ENCODE measurements at places on chromosomes 2 and 18.
A peak's percentile ranks its signal among the peaks of the same experiment; 100 is the strongest.

GRCh38 chr2:96389736-96390135 is 54.2 kb downstream of the NCAPH start:
- DNase-seq: no peak

DNA sequence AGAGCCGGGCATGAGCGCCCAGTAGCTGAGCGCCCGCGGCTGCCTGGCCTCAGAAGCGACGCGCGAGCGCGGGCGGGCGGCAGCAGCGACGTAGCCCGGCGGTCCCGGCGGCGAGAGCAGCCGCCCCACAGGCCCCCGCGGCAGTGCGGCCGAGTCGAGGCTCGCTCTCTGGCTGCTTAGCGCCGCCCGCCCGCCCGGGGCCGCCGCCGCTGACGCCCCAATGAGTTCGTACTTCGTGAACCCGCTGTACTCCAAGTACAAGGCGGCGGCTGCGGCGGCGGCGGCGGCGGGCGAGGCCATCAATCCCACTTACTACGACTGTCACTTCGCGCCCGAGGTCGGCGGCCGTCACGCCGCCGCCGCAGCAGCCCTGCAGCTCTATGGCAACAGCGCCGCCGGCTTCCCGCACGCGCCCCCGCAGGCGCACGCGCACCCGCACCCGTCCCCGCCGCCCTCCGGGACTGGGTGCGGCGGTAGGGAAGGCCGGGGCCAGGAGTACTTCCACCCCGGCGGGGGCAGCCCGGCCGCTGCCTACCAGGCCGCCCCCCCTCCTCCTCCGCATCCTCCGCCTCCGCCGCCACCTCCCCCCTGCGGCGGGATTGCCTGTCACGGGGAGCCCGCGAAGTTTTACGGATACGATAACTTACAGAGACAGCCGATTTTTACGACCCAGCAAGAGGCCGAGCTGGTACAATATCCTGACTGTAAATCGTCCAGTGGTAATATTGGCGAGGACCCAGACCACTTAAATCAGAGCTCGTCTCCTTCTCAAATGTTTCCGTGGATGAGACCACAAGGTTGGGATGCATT is 847 bp downstream of the HOXD8 start:
- no peak for DNase-seq

GRCh38 chr2:106531676-106532214 is 44.6 kb downstream of the CD8B2 start:
- DNase-seq: no peak

- DNase-seq: no peak
These were observed 762 bp upstream of the SPOPL start for GRCh38 chr2:138500592-138501424.

GRCh38 chr2:234703258-234703657 is 206.4 kb upstream of the ARL4C start:
- DNase-seq: no peak

GRCh38 chr2:73091164-73091563 is 19.7 kb upstream of the SFXN5 start:
- DNase-seq: no peak

GRCh38 chr2:239268082-239268481 is 132.7 kb downstream of the HDAC4 start:
- DNase-seq: no peak

DNA sequence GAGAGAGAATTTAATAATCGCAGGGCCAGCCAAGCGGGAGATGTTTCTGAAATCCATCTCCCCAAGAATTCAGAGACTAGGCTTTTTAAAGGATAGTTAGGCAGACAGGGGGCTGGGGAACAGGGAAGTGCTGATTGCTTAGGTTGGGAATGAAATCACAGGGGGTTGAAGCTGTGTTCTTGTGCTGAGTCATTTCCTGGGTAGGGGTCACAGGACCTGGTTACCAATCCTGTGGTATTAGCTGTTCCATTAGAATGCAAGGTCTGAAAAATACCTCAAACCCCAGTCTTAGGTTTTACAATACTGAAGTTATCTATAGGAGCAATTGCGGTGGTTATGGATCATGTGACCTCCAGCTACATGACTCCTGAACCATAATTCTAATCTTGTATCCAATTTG is 4.6 kb downstream of the SP140 start:
- DNase-seq: peak; percentile 12

GRCh38 chr18:79852561-79853302 is 55.0 kb downstream of the KCNG2 start:
- DNase-seq: no peak

- DNase-seq: peak; percentile 24
These were observed 84.2 kb upstream of the OTOS start for GRCh38 chr2:240224676-240225075.

GRCh38 chr2:127079358-127079920 is 27.5 kb downstream of the BIN1 start:
- DNase-seq: no peak

DNA sequence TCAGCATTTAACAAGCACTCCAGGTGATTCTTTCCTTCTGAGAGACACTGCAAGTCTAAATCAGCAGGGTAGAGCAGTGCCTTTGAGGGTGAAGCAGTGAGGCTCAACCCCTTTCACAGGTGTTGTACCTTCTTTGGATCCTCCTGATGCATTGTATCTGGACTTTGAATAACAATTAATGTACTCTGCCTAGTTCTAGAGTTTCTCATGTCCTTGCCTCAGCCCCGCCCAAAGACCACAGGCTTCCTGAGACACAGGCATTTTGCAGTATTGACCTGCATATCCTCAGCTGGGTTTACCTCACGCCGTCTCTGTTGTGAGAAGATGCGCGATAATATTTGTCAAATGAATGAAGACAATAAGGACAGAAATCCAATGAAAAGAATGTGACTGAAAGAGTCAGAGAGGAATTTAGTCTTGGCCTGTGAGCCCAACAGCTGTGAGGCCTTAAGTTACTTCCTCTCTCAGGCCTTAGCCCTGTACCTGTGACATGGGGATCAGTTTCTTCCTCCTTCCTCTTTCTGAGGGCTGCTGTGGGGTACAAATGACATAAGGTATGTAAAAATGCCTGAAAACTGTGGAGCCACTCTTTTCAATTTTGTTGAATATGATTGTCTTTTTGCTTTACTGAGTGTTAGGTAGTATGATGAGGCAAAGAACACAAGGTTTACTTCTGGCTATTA is 43.7 kb downstream of the WIPF1 start:
- DNase-seq: no peak

- no peak for DNase-seq
These were observed 277.2 kb upstream of the HS6ST1 start for GRCh38 chr2:128595763-128596395.

DNA sequence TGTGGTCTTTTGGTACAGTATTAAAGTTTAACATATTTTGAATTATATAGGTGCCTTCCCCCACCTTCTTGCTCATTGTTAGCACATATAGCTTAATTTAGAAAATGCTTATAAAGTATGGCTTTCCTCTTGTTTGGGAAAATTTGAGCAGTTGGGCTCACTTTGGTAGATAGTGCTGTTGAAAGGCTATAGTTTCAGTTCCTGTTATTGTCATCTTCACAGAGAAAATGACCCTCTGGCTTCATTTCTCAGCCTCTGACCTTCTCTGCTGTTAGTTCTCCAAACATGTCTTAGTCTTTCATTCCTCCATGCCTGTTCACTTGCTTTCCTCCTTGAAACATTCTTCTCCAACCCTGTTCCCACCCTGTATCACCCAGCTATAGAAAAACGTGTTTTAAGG is 200.6 kb downstream of the WDR7 start:
- no peak for DNase-seq

DNA sequence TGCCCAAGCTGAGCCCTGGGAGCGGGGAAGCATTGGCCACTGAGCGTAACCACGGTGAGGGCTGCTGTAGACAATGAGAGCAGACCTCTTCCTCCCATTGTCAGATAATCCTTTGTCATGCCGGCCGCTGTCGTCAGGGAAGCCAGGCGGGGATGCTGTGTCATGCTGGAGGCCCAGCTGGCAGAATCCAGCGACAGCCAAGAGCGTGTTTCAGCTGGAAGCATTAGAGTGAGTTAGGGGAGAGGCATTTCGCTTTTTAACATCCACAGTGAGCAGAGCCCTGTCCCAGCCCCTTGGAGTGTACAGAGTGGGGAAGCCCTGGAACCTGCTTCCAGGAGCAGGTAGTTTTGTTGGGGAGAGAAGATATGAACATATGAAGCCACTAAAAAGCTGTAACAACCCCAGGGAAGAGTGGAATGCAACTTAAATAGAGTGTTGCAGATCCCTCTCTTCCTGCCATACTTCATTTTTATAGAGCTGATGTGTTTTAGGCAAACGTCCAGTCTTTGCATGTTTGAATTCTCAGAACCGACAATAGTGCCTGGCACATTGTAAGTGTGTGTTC is 7.0 kb downstream of the CTIF start:
- DNase-seq: no peak

Data from HS-27A (cell line).